Uterus (tissue), 4 donors: ENCODE measurements at places on chromosomes 16 and 17. TPM values are rescaled to one million over a fixed set of nuclear protein-coding genes. Genes with fewer than 3 reads are reported as not detected.

DNA sequence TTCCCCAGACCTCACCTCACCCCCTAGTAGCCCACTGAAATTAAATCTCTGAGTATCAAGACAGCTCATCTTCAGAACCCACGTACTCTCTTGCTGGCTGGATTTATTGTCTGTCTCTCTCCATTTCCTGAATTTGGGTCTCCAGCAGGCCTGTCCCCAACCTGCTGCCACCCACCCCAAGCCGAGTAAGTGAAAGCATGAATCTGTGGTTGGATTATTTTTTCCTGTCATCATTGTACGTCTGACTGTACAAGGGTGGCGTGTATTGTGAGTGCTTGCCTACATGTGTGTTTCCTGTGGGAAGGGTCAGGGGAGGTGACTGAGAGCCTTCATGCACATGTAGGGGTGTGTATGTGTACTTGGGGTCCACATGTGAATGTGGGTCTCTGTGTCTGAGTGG lies 5.4 kb downstream of the TNP2 start:
- no peak for DNase-seq
- H3K4me1 ChIP-seq: no peaks in the 10 kb centered on the region
- no peak overlapping the region for H3K4me3 ChIP-seq
- H3K27me3 ChIP-seq: no peaks in the 10 kb centered on the region

- no peak overlapping the region for H3K4me3 ChIP-seq
- no peaks in the 10 kb centered on the region for H3K4me1 ChIP-seq
- peak overlapping the region; percentile 51 for H3K27ac ChIP-seq
- DNase-seq: peak; percentile 51
These were observed 42.7 kb downstream of the GNA13 start for GRCh38 chr17:65013613-65014391.

GRCh38 chr17:28368306-28368831 lies 1.7 kb downstream of the VTN start:
- H3K4me3 ChIP-seq: no peak overlapping the region
- no peaks in the 10 kb centered on the region for H3K36me3 ChIP-seq
- peaks cover 5% of the 10 kb centered on the region for H3K4me1 ChIP-seq
- DNase-seq: no peak

GRCh38 chr17:27915709-27916108 lies 22.5 kb upstream of the LYRM9 start:
- no peaks in the 10 kb centered on the region for H3K4me1 ChIP-seq
- no peaks in the 10 kb centered on the region for H3K36me3 ChIP-seq
- H3K4me3 ChIP-seq: no peak overlapping the region
- no peak overlapping the region for H3K27ac ChIP-seq
- DNase-seq: no peak

- H3K4me1 ChIP-seq: no peaks in the 10 kb centered on the region
- no peak overlapping the region for H3K4me3 ChIP-seq
- H3K27me3 ChIP-seq: no peaks in the 10 kb centered on the region
- DNase-seq: no peak
- H3K27ac ChIP-seq: no peak overlapping the region
These were observed 3.5 kb downstream of the G6PC1 start for GRCh38 chr17:42904110-42904469.

DNA sequence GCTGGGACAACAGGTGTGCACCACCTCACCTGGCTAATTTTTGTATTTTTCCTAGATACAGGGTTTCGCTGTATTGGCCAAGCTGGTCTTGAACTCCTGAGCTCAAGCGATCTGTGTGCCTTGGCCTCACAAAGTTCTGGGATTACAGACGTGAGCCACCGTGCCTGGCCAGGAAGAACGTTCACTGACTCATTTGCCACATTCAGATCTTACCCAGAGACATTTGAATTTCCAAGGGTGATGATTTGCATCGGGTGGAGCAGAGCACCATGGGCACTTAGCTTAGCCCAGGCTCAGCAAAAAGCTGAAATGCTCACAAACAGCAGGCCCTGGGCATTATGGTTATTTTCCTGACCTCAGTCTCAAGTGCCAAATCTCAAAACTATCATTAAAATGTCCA lies 14.5 kb upstream of the ADORA2B start:
- no peak overlapping the region for H3K4me3 ChIP-seq
- H3K27me3 ChIP-seq: no peaks in the 10 kb centered on the region
- no peak for DNase-seq
- no peaks in the 10 kb centered on the region for H3K4me1 ChIP-seq
- H3K27ac ChIP-seq: no peak overlapping the region

- H3K27ac ChIP-seq: no peak overlapping the region
- no peak overlapping the region for H3K4me3 ChIP-seq
- H3K27me3 ChIP-seq: no peaks in the 10 kb centered on the region
- no peaks in the 10 kb centered on the region for H3K4me1 ChIP-seq
- no peak for DNase-seq
These were observed 22.9 kb downstream of the TOP3A start for GRCh38 chr17:18291718-18292540.

DNA sequence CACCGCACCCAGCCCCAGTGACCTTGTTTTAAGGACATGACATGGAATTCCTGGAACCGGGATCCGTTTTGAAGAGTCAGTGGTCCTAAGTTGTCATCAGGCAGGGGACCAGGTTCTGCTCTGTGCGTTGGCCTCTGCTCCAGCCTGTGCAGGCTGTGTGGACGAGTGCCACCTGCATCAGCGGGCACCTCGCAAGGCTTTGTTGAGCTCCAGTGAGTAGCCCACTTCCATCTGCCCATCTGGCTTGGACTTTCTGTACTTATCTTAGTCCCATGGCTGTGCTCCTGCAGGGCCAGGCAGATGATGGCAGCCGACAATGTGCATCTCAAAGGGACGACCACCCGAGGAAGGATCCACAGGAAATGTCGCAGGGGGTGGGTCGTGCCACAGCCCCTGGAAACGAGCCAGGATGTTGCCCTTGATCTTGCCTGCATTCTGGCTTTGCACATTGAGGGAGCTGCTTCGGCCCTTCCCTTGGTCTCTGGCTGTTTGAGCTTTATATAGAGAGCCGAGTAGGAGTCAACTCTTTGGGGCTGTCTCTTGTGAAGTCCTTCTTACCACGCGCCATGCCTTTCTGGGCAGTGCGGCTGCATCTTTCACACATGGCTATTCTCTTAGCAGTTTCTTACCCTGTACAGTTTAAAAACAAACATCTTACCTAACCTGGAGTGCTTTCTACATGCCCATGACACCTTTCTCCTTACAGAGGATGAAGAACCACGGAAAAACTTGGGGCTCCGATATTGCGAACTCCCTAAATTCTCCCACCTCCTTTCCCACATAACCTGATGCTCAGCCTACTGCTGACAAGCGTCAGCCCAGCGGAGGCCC lies 18.3 kb downstream of the KIAA0513 start:
- no peaks in the 10 kb centered on the region for H3K36me3 ChIP-seq
- H3K4me1 ChIP-seq: no peaks in the 10 kb centered on the region
- H3K27ac ChIP-seq: no peak overlapping the region
- H3K27me3 ChIP-seq: no peaks in the 10 kb centered on the region

DNA sequence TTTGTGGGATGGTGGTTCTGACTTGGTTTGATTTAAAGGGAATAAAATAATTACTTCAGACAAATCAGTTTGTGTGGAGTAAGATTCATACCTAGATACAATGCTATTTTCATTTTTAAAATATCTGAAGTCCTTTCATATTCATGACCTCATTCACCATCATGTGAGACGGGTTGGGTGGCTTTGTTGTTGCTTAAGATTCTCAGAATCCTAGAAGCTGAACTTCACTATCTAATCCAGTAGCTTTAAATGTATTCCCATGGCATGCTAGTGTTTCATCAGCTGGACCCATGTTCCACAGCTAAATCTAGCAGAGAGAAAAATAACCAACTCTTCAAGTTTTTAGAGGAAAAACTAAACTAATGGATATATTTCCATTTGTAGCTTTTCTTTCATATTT lies 2.7 kb upstream of the AMFR start:
- no peak overlapping the region for H3K27ac ChIP-seq
- DNase-seq: no peak
- H3K4me3 ChIP-seq: no peak overlapping the region
- no peaks in the 10 kb centered on the region for H3K4me1 ChIP-seq
- H3K27me3 ChIP-seq: no peaks in the 10 kb centered on the region

- no peaks in the 10 kb centered on the region for H3K27me3 ChIP-seq
- no peaks in the 10 kb centered on the region for H3K36me3 ChIP-seq
- H3K4me3 ChIP-seq: peak overlapping the region; percentile 54
- peak overlapping the region; percentile 94 for H3K27ac ChIP-seq
- H3K4me1 ChIP-seq: no peaks in the 10 kb centered on the region
These were observed 744 bp upstream of the LRRC37A3 start for GRCh38 chr17:64920026-64920418.

- no peak overlapping the region for H3K4me3 ChIP-seq
- H3K27ac ChIP-seq: peak overlapping the region; percentile 86
- H3K36me3 ChIP-seq: no peaks in the 10 kb centered on the region
These were observed 4.9 kb downstream of the CSF3 start for GRCh38 chr17:40020146-40020545.

DNA sequence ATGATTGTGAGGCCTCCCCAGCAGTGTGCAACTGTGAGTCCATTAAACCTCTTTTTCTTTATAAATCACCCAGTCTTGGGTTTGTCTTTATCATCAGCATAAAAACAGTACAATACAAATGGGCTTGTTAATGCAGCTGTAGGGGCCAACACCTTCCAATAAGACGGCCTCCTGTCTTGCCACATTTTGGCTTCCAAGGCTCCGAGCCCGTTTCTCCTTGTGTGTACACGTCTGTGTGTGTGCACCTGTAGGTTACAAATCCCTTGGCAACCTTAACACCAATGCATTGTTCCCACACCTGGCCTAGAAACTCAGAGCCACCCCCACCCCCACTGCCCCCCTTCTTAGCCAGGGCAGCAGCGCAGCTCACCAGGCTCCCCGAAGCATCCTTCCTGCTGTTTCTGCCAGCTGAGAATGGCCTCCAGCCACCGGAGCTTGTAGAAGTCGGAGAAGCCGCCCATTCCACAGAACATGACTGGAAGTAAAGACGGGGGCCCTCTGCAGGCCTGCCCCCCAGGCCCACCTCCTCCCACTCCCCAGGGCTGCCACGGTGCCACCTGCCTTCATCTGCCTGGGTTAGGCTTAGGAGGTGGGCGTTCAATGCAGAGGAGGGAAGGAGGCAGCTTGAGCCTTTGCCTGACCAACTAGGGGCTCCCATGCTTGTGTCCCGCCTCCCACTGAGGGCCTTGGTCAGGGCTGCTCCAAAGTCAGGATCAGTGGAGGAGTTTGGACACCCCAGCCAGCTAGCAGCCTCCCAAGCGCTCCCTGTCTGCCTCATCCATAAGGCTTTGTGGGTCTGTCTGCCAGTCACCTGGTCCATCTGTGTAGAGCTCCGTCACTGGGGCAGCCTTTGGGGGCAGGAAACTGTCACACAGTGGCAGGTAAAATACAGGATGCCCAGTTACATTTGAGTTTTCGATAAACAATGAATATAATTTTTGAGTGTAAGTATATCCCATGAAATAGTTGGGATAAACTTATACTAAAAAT lies 10.6 kb downstream of the C16orf89 start:
- DNase-seq: no peak
- H3K4me3 ChIP-seq: no peak overlapping the region
- no peaks in the 10 kb centered on the region for H3K36me3 ChIP-seq
- no peaks in the 10 kb centered on the region for H3K4me1 ChIP-seq

- H3K27ac ChIP-seq: peak overlapping the region; percentile 86
- H3K4me3 ChIP-seq: no peak overlapping the region
- DNase-seq: peak; percentile 91
These were observed 3.8 kb downstream of the SMARCD2 start for GRCh38 chr17:63838631-63839171.

GRCh38 chr17:44214230-44214494 lies 5.3 kb downstream of the UBTF start:
- no peak overlapping the region for H3K27ac ChIP-seq
- no peaks in the 10 kb centered on the region for H3K36me3 ChIP-seq
- no peak for DNase-seq
- H3K4me3 ChIP-seq: no peak overlapping the region
- peaks cover 16% of the 10 kb centered on the region for H3K4me1 ChIP-seq

DNA sequence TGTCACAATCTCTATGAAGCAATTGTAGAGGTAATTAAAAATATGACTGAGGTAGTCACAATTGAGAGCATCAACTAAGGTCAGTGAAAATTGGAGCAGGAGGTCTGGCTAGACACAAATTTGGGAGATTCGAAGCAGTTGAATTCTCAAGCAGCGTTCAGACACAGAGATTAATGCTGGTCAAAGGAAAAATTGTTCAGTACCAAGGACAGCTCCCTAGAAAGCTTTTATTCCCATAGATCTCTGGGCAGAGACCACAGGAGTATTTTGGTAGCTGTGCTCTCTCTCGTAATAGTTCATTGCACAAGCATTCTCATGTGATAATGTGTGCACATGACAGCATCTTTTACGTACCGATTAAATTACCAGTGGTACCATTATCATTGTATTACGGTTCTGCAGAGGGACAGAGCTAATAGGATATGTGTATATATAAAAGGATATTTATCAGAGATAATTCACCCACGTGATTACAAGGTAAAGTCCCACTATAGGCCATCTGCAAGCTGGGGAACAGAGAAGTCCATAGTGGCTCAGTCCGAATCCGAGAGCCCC lies 387.5 kb upstream of the HSBP1 start:
- H3K36me3 ChIP-seq: no peaks in the 10 kb centered on the region
- H3K27ac ChIP-seq: no peak overlapping the region
- no peaks in the 10 kb centered on the region for H3K4me1 ChIP-seq
- H3K4me3 ChIP-seq: no peak overlapping the region
- DNase-seq: no peak

DNA sequence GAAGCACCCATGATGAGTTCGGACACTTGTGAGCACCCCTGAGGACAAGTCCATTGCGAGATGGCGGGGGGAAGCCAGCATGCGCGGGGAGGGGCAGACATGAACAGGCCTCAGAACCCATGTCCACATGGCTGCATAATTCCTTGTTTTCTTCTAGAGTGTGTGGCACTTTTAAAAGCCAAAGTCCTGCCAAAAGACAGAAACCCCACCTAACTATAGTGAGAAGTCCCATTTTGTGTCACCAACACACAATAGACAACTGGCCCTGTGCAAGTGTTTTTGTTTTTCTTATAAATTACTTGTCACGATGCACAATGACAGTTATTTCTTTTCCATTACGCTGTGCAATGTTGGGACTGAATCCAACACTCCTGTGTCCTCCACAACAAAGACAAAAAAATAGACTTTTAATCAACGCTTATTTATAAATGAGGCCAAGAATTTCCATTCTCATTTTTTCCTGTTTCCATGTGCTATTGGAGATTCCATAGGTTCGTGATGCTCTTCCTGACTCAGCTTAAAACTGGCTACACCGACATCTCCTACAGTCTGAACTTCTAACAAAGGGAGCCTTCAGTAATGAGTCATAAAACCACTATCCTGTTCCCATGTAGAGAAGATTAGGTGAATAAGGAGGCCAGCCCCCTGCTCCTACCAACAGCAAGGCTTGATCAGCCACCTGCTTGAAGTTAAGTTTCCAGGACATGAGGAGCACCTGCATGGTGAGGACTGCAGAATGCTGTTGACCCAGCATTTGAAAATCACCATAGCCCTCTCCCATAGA lies 98.9 kb downstream of the ZNF423 start:
- H3K4me1 ChIP-seq: no peaks in the 10 kb centered on the region
- H3K36me3 ChIP-seq: no peaks in the 10 kb centered on the region
- H3K27me3 ChIP-seq: no peaks in the 10 kb centered on the region
- no peak for DNase-seq
- no peak overlapping the region for H3K27ac ChIP-seq

Gene VAT1L
- 0.29 TPM for total RNA-seq

Gene KRT27
- total RNA-seq: not detected

Gene CSH2
- not detected for total RNA-seq

Gene CA7
- total RNA-seq: not detected

Gene CISD3
- 3.8 TPM for total RNA-seq

Gene FBXW10B
- total RNA-seq: 0.41 TPM

Gene CDH3
- 7.1 TPM for total RNA-seq

Gene PDILT
- total RNA-seq: not detected

Gene JPH3
- total RNA-seq: 0.27 TPM

Gene APPBP2
- 50.6 TPM for total RNA-seq

Gene TPPP3
- total RNA-seq: 26.6 TPM

Gene SLC47A2
- not detected for total RNA-seq

Gene USP43
- total RNA-seq: not detected

Gene ZPBP2
- not detected for total RNA-seq
